ENCODE measurements at places on chromosomes 5 and 9. TPM values are rescaled to one million over a fixed set of nuclear protein-coding genes. Genes with fewer than 3 reads are reported as not detected.

ENG gene
- 1.4 TPM for total RNA-seq

PRLR gene
- 2.0 TPM for total RNA-seq

RNF20 gene
- 21.8 TPM for total RNA-seq

TRAF1 gene
- 1.4 TPM for total RNA-seq

NUTM2G gene
- 0.07 TPM for total RNA-seq

PPP2R2B gene
- 75.5 TPM for total RNA-seq

PCDHGA3 gene
- not detected for total RNA-seq

ZFAND5 gene
- 124 TPM for total RNA-seq

CYSRT1 gene
- 0.83 TPM for total RNA-seq

DMRT2 gene
- total RNA-seq: not detected

C9orf85 gene
- 22.6 TPM for total RNA-seq

AQP3 gene
- total RNA-seq: 2.6 TPM

CEL gene
- total RNA-seq: 0.87 TPM

DNA sequence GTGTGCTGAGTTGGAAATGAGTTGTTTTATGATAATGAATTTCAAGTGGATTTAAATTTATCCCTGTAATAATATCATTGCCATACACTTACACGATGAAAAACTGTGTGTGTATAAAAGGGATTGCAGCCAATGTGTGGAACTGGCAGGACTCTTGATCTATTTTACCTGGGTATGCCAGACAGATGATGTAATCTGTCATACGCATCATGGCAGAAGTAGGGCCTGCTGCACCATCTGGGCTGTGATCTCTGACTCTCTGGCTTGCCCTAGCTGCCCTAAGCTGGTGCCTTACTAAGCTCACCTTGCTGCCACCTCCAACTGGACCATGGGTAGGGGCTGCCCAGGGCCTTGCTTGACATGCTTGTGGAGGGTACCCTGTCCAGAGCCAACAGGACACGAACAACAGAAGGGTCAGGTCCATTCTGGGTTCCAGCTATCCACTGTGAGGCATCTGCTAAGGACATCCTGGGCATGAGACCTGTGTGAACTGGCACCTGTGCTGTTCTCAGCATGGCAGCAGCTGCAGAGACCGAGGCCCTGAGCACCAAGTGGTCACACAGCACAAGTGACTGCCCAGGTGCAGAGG is 184.2 kb downstream of the FSTL4 start:
- DNase-seq: no peak

DNA sequence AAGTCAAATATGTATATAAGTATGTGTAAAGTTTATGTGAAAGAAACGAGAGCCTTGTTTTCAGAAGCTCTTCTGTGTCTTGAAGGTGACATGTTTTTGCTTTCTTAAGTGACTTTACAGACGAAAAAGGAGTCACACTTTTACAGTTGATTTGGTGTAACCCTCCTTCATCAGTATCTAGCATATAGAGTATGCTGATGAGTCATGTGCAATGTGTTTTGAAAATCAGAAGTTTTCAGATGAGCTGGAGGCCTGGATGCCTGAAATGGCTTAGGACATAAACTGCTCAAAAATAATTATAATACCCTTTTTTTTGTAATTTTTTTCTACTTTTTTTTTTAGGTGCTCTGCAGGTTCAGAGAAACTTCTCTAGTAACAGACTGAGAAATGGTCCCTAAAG is 209.5 kb downstream of the CD180 start:
- DNase-seq: no peak

DNA sequence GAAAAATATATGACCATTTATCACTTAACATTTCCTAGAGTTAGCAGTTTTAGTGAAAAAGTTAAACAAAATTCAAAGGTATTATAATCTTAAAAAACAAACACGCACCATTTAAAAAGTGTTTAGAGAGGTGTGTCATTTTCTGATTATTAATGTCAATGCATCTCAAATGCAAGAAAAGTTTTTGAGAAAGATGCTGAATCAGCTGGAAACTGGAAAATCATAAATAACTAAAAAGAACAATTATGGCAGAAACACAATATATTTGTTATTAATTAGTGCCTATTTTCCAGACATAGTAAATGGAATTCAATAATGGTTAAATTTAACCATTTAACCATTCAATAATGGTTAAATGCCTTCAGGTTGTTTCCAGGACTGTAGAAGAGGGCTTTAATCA is 64.9 kb downstream of the RICTOR start:
- DNase-seq: no peak

DNA sequence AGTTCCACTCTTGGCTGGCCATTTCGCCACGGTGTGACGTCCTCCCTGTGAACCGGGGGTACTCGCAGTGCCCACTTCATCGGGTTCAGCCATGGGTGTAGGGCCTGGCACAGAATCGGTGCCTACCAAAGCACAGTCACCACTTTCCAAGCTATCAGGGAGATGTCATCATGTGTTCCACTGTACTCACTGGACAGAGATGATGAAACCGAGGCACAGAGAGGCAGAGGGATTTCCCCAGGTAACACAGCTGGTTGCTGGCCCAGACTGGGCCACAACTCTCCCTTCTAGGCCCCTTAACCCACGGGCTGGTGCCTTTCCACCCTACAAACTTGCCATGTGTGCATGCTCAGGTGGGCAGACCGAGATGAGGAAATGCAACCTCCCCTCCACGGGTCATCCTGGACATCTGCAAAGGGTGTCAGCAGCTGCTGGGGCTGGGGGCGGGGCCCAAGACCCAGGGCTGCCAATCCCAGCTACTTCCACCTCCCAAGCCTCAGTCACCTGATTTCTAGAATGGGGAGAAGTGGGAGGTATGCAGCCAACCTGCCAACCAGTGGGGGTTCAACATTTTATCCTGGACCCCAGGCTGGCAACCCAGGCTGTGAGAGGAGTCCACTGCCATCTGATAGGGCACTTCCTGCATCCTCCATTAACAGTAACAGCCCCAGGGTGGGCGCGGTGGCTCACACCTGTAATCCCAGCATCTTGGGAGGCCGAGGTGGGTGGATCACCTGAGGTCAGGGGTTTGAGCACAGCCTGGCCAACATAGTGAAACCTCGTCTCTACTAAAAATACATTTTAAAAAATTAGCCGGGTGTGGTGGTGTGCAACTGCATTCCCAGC is 893 bp upstream of the SH2D3C start:
- peak; percentile 71 for DNase-seq

GRCh38 chr5:89758146-89758545 is 651.4 kb downstream of the CETN3 start:
- no peak for DNase-seq

DNA sequence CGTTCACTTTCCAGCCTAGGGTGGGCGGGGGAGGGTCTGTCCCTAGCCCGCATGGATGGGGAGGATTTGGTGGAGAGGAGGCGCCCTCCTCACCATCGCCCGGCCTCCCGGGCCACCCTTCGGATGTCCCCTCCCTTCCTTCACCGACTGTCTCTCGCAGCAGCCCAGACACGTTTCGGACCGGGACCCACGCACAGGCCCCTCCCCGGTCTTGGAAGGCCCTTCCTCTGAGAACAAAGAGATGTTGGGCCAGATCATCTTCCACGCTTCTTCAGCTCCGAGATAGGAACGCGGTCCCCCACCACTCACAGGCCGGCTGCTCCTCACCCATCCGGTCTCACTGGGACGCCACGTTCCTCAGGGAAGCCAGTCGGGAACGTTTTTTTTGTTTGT is 640 bp upstream of the DPM2 start:
- peak; percentile 87 for DNase-seq

DNA sequence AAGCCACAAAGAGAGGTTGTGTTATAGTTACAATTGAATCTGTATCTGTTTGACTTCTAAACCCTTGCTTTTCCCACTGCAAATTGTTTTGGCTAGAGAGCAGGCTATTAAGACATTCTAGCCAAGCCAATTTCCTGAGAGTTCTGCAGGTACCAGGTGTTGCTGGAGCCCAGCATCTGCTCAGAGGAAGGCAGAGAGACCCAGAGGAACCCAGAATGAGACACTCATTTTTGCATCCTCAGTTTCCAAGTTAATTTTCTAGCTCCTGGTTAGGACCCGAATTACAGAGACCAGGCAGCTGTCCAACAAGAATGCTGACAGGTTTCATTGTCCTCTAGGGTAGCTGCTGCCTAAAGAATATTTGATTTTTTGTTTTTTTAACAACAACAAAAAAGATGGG is 266.2 kb downstream of the TRIM32 start:
- DNase-seq: no peak

DNA sequence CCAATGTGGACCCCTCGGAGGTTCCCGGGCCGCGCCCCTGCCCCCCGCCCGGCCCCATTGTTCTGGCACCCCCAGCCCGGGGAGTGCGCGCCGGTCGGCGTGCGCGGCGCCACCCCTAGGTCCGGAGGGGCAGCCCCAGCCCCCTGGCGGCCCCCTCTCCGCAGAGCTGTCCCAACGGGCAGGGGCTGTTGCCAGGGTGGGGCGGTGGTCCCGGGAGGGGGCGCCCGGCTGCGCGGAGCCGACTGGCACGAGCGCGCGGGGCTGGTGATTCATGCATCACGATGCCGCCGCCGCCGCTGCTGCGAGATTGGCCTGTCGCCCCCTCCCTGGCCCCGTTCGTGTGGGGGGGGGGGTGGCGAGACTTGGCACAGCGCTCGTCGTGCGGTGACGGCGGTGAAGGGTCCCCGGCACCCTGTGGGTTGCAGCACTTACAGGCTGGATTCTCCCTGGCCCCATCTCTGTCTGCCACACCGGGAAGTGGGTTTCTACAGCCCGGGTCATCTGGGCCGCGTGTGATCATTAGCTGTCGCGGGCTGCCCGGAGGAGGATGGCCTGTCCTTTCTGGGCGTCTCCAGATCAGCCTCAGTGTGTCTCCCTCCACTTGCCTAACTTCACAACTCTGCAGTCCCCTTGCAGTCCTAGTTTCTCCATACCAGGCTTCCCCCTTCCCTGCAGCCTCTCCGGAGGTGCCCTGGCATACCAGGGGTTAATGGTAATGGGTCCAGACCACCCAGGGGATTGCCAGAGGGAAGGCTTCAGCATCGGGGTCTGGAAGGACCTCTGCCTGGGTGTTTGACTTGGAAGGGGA is 858 bp downstream of the NCS1 start:
- peak; percentile 87 for DNase-seq

GRCh38 chr5:109318455-109319108 is 91.2 kb downstream of the PJA2 start:
- DNase-seq: no peak

GRCh38 chr5:140169410-140169809 is 5.6 kb upstream of the CYSTM1 start:
- no peak for DNase-seq

- no peak for DNase-seq
Observed at GRCh38 chr5:117519957-117520500, 945.4 kb upstream of the SEMA6A start.

DNA sequence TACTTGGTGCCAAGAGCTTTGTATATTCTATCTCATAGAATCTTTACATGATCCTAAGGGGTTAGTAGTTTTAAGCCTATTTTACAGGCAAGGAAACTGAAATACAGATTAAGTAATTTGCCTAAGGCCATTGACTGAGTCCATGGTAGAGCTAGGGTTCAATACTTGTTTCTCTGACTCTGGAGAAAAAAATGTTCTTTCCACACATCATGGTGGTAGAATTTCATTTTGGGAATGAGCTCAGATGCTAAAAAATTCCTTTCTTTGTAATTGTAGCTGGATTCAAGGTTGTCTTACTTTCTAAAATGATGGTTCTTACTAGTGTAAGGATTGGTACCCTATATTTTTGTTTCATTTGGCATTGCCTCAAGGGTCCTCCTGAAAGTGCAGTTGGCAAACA is 86.0 kb downstream of the ANKRD55 start:
- DNase-seq: no peak

- no peak for DNase-seq
Observed at GRCh38 chr5:109173036-109173794, 236.6 kb downstream of the PJA2 start.

- DNase-seq: no peak
Observed at GRCh38 chr5:122874179-122874875, 28.9 kb downstream of the SNX24 start.

DNA sequence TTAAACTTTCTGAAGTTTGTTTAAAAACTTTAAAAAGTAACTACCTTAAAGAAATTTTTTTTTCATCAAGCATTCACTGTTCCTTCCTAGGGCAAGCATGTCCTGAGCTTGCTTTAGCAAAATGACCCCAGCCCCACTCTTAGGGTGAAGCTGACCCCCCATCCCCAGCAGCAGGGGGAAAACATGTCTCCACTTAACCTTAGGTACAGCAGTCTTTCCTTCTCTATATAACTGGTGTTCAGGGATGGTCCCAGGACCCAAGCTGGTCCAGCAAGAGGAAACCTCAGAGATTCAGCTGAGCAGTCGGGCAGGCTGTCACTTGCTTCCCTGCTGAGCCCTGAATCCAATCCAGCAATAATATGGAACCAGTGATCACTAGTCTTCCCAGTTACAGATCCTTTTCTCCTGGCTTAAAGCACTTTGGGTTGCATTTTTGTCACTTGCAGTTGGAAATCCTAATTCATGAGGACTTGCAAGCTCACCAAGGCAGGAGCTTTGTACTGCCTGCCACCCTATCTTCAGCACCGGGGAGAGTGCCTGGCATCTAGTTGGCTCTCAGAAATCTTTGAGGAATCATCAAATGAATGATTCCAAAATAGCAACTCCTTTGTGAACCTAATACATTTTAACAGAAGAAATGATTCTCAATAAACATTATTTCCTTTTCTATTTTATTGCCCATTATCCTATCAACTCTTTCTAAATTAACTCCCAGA is 91.2 kb downstream of the FSTL4 start:
- no peak for DNase-seq

GRCh38 chr9:77284616-77285015 is 107.3 kb downstream of the VPS13A start:
- DNase-seq: no peak

GRCh38 chr5:146588331-146589027 is 72.5 kb upstream of the GPR151 start:
- no peak for DNase-seq

GRCh38 chr5:40680741-40681362 is 1.1 kb downstream of the PTGER4 start:
- peak; percentile 60 for DNase-seq
